ENCODE measurements at places on chromosomes 2 and 18.

DNA sequence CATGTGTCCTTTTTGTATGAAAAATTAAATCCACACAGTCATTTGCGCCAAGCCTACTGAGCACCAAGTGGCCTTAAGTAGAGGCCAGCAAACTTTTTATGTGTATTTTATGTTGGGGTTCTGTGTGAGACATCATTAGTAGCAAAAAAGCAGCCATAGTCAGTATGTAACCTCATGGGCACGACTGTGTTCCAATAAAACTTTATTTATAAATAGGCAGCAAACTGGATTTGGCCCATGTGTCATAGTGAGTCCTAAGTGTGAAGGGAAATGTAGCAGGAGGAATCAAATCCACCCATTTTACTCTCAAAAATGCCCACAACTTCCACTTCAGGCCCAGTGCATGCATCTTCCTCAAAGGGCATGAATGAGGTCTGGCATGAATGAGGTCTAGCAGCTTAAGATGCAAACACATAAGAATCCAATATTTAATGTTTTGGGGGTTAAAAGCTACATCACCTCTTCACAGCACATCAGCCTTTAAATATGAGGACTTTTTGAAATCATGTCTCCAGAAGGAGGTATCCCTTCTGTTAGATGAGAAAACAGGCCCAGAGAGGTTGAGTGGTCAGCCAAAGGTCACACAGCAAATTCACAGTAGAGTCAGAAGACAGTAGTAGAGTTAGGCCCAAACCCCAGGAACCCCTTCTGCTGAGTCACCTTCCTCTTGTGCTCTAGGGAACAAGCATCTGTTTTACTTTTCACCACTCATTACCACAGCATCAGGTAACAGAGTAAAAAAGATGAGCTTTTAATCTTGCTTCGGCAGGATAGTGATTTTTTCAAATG is 45.6 kb downstream of the MREG start:
- DNase-seq, result no peak

GRCh38 chr2:197477797-197478196 is 21.8 kb downstream of the HSPD1 start:
- no peak for DNase-seq

DNA sequence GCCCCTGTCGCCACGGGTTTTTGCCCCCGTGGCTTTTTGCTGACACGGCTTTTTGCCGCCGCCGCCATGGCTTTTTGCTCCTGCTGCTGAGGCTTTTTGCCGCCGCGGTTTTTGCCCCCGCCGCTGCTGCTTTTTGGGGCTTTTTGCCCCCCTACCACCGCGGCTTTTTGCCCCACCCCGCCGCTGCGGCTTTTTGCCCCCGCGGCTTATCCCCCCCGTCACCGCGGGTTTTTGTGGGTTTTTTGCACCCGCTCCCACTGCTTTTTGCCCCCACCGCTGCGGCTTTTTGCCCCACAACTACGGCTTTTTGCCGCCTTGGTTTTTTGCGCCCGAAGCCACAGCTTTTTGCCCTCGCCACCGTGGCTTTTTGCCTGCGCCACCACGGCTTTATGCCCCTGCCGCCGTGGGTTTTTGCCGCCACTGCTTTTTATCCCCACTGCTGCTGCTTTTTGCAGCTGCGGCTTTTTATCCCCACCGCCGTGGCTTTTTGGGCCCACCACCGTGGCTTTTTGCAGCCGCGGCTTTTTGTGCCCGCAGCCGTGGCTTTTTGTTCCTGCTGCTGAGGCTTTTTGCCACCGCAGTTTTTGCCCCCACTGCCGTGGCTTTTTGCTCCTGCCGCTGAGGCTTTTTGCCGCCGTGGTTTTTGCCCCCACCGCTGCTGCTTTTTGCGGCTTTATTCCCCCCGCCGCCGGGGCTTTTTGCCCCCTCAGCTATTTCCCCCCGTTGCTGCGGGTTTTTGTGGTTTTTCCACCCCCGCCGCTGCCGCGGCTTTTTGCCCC is 2798.0 kb upstream of the TEKT4 start:
- peak; percentile 8 for DNase-seq

DNA sequence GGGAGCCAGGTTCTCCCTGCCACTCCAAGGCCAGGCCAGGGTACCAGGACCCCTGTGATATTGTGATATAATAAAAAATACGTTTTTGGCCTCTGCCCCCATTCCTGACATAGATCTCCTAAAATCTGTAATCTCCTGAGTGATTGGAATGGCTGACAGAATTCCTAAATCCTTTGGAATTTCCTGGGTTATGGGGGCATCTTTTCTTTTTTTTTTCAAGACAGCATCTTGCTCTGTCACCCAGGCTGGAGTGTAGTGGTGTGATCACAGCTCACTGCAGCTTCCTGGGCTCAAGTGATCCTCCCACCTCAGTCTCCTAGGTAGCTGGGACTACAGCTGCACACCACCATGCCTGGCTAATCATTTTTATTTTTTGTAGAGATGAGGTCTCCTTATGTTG is 26.2 kb upstream of the TUBB6 start:
- no peak for DNase-seq

GRCh38 chr18:61001138-61001537 is 332.1 kb upstream of the CDH20 start:
- DNase-seq, result no peak

DNA sequence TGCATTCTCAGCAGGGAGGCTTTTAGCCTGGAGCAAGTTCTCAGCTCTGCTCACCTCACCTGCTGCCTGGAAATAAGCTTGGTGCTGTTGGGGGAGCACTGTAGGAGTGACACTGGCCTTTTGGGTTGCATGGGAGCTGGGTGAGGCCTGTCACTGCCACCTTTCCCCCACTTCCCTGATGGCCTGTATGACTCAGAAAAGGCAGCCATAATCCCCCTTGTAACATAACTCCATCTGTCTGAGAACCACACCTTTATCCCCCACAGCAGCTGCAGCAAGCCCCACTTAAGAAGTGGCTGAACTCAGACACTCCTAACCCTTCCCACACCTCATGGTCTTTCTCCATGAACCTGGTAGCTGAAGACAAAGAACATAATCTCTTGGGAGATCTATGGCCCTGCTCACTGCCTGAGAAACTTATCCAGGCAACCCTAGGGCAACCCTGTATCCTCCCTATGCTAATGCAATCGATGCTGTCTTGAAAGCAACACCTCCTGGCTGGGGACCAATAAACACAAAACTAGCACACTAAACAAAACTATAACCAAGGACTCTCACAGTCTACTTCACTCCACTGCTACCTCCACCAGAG is 258.9 kb upstream of the OSR1 start:
- no peak for DNase-seq

GRCh38 chr2:133342286-133343017 is 225.8 kb downstream of the NCKAP5 start:
- no peak for DNase-seq

DNA sequence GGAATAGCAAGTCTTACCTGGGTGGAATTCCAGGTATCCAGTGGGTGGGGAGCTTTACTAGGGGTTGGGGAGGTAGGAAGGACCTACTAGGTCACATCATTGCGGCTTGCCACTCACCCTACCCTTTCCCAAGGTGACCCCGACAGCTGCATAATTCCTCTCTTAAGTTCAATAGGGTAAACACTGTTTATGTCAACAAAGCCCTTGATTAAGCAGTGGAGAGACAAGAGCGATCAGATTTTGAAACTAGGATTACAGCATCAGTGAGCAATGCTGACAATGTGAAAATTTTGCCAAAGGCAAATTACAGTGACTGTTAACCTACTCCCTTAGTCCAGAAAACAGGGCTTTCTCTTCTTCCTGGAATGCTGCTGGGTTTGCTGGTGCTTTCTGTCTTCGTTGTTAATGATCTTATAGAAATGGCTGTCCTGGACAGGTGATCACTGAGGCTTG is 14.5 kb downstream of the SLC19A3 start:
- DNase-seq, result no peak

- no peak for DNase-seq
These were observed 60.9 kb upstream of the MMADHC start for GRCh38 chr2:149648282-149649030.

- no peak for DNase-seq
These were observed 500.3 kb upstream of the FAM98A start for GRCh38 chr2:34099377-34099776.

DNA sequence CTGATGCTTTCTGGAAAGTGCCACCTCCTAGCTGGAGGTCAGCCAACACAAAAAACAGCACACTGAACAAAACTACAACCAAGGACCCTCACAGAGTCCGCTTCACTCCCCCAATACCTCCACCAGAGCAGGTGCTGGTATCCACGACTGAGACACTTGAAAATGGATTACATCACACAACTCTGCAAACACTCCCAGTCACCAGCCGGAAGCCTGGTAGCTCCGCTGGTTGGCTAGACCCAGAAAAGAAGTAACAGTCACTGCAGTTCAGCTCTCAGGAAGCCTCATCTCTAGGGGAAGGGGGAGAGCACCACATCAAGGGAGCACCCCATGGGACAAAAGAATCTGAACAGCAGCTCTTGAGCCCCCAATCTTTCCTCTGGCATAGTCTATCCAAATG is 175.4 kb downstream of the LCLAT1 start:
- DNase-seq, result no peak

All from activated naive CD4-positive, alpha-beta T cell treated with anti-CD3 and anti-CD28 coated beads, Interleukin-2, amount 50 U/mL, for 16 hours (primary cell).